ENCODE measurements at places on chromosomes 2 and 18. TPM values are rescaled to one million over a fixed set of nuclear protein-coding genes. Genes with fewer than 3 reads are reported as not detected.

PRADC1 gene
- 5.9 TPM for total RNA-seq

CYP1B1 gene
- 70.2 TPM for total RNA-seq

RAB27B gene
- 20.5 TPM for total RNA-seq

IL1RN gene
- total RNA-seq, result not detected

RIT2 gene
- total RNA-seq, result not detected

EN1 gene
- total RNA-seq, result not detected

MARCHF4 gene
- 8.7 TPM for total RNA-seq

PLB1 gene
- 2.4 TPM for total RNA-seq

ST3GAL5 gene
- total RNA-seq, result 68.7 TPM

DNAJC5G gene
- total RNA-seq, result not detected

EFR3B gene
- 0.57 TPM for total RNA-seq

PLA2R1 gene
- 1.8 TPM for total RNA-seq

SIGLEC15 gene
- total RNA-seq, result 1.1 TPM

SRD5A2 gene
- total RNA-seq, result not detected

NT5C1B gene
- not detected for total RNA-seq

HOXD8 gene
- 6.3 TPM for total RNA-seq

EML6 gene
- 2.2 TPM for total RNA-seq

POTEJ gene
- not detected for total RNA-seq

ACKR3 gene
- total RNA-seq, result 0.66 TPM

VWA3B gene
- not detected for total RNA-seq

CYTIP gene
- not detected for total RNA-seq

NOL4 gene
- not detected for total RNA-seq

IKZF2 gene
- 1.1 TPM for total RNA-seq

HOXD13 gene
- total RNA-seq, result not detected

NTSR2 gene
- not detected for total RNA-seq

DQX1 gene
- not detected for total RNA-seq

AQP12B gene
- not detected for total RNA-seq

QPCT gene
- total RNA-seq, result 11.2 TPM

ACOXL gene
- not detected for total RNA-seq

B3GNT2 gene
- total RNA-seq, result 21.0 TPM

MFSD6 gene
- total RNA-seq, result 10.7 TPM

UBXN2A gene
- total RNA-seq, result 7.9 TPM

ATP5MC3 gene
- total RNA-seq, result 150 TPM

ZSCAN30 gene
- 21.0 TPM for total RNA-seq

PROC gene
- 0.14 TPM for total RNA-seq

Data from placental pericyte (primary cell).